Stimulated activated memory B cell treated with anti-CD40 and anti-IgM and Interleukin-4, amounts not matched to agents 10 μg/mL and 1 μg/mL and 100 μg/mL, for 72 hours (primary cell): ENCODE measurements at places on chromosomes 2 and 18.

GRCh38 chr2:145822892-145823534 is 1303.1 kb upstream of the ZEB2 start:
- H3K4me1 ChIP-seq, result no peaks in the 10 kb centered on the region
- no peak overlapping the region for H3K27ac ChIP-seq
- ATAC-seq, result no peak
- no peaks in the 10 kb centered on the region for H3K36me3 ChIP-seq
- no peak overlapping the region for H3K4me3 ChIP-seq

- ATAC-seq, result no peak
- no peak overlapping the region for H3K4me3 ChIP-seq
- H3K36me3 ChIP-seq, result no peaks in the 10 kb centered on the region
- H3K27ac ChIP-seq, result no peak overlapping the region
Measured at GRCh38 chr18:25326361-25326952, 25.5 kb downstream of the ZNF521 start.

DNA sequence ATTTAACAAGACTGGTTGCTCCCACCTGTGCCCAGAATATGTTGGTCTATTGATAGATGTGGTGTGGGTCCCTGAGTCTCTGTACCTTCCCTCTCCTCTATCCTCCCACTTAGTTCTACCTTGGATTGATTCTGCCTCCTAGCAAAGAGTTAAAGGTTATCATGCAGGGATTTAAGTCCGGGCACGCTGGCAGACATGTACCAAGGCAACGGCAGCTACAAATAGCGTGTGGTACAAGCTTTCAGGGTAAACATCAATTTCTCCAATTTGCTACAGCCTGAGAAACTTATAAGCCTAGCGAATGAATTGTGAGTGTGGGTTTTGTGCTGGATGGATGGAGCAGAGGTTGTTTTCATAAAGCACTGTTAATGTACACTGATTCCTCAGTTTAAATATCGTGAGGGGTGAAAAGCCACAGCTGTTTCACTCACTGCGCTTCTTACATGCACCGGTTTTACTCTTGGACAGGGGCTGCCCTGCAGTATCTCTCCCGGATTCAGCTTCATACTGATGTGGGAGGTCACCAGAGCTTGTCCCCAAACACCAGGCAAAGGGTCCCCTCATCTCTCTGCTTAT is 289.8 kb downstream of the ICOS start:
- ATAC-seq, result no peak
- H3K36me3 ChIP-seq, result no peaks in the 10 kb centered on the region
- H3K4me1 ChIP-seq, result no peaks in the 10 kb centered on the region
- H3K4me3 ChIP-seq, result no peak overlapping the region
- no peaks in the 10 kb centered on the region for H3K27me3 ChIP-seq

DNA sequence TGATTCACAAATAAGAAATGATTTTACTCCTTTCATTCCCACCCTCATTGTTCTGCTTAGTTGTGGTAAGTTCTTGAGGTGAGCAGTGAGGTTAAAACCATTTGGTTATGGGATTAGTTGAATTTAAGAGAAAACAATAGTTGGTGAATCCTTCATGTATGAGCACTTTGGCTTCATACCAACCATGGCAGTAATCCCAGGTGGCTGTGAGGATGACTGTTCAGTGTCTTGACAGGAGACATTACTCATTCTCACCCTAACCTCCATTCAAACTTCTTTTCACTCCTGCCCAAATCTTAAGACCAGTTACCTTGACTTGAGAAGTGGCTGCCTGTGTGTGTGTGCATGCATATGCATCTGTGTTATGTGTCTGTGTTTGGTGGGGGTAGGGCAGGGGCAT is 143.1 kb downstream of the SETBP1 start:
- H3K4me3 ChIP-seq, result no peak overlapping the region
- peaks cover 72% of the 10 kb centered on the region for H3K4me1 ChIP-seq
- peaks cover 40% of the 10 kb centered on the region for H3K36me3 ChIP-seq
- H3K27me3 ChIP-seq, result no peaks in the 10 kb centered on the region
- ATAC-seq, result peak; percentile 56

GRCh38 chr2:145652571-145653545 is 1132.9 kb upstream of the ZEB2 start:
- H3K27me3 ChIP-seq, result no peaks in the 10 kb centered on the region
- no peaks in the 10 kb centered on the region for H3K4me1 ChIP-seq
- peak overlapping the region; percentile 32 for H3K27ac ChIP-seq
- no peak for ATAC-seq
- no peaks in the 10 kb centered on the region for H3K36me3 ChIP-seq

- no peaks in the 10 kb centered on the region for H3K4me1 ChIP-seq
- no peak for ATAC-seq
- H3K36me3 ChIP-seq, result no peaks in the 10 kb centered on the region
- no peak overlapping the region for H3K27ac ChIP-seq
- H3K4me3 ChIP-seq, result no peak overlapping the region
Measured at GRCh38 chr2:141630407-141630930, 500.3 kb downstream of the LRP1B start.

DNA sequence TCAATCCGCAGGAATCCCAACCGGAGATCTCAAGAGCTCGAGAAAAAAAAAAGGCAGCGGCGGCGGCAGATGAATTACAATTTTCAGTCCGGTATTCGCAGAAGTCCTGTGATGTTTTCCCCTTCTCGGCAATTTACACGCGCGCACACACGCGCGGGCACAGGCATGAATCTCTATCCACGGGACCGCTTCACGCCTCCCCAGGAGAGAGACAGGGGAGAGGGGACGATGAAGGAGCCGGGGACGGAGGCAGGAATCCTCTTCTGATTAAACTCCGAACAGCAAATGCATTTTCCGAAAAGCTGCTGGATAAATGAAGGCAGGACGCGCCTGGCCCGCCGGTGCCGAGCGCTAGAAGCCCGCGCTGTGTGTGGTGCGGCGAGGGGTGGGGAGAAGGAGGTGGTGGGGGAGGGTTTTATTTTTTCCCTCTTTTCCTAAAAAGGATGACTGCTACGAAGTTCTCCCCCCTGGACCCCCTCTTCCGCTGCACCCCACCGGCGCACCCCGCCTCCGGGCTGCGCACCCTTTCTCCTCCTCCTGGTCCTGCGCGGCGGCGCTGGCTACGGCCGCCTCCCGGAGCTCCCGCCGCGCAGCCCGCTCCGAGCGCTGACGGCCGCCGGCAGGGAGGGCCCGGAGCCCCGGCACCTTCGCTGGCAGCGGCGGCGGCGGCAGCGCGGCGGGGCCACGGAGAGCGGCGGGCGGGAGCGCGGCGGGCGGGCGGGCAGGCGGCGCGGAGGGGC is at the start of gene BCL2:
TSS of gene BCL2 (minus strand) at position 387 of the 740 bp plus-strand sequence.
- H3K4me1 ChIP-seq, result peaks cover 48% of the 10 kb centered on the region
- peaks cover 44% of the 10 kb centered on the region for H3K36me3 ChIP-seq
- peak within 1 kb of the TSS; percentile 99 for H3K4me3 ChIP-seq
- ATAC-seq, result peak; percentile 53
- H3K27me3 ChIP-seq, result no peaks in the 10 kb centered on the region

GRCh38 chr2:197986977-197987376 is 182.6 kb downstream of the PLCL1 start:
- H3K27me3 ChIP-seq, result peaks cover 8% of the 10 kb centered on the region
- no peak overlapping the region for H3K27ac ChIP-seq
- H3K4me3 ChIP-seq, result no peak overlapping the region
- H3K4me1 ChIP-seq, result no peaks in the 10 kb centered on the region
- H3K36me3 ChIP-seq, result no peaks in the 10 kb centered on the region

- H3K27me3 ChIP-seq, result no peaks in the 10 kb centered on the region
- H3K27ac ChIP-seq, result peak overlapping the region; percentile 86
- ATAC-seq, result no peak
- H3K4me1 ChIP-seq, result peaks cover 37% of the 10 kb centered on the region
- H3K4me3 ChIP-seq, result peak overlapping the region; percentile 96
Measured at GRCh38 chr2:232699110-232699509, 2.0 kb downstream of the GIGYF2 start.

- H3K4me3 ChIP-seq, result no peak overlapping the region
- peaks cover 24% of the 10 kb centered on the region for H3K36me3 ChIP-seq
- no peak overlapping the region for H3K27ac ChIP-seq
- ATAC-seq, result no peak
- no peaks in the 10 kb centered on the region for H3K27me3 ChIP-seq
- H3K4me1 ChIP-seq, result no peaks in the 10 kb centered on the region
Measured at GRCh38 chr2:138421971-138422335, 79.6 kb upstream of the SPOPL start.

- H3K4me3 ChIP-seq, result no peak overlapping the region
- H3K4me1 ChIP-seq, result no peaks in the 10 kb centered on the region
- no peak overlapping the region for H3K27ac ChIP-seq
- no peak for ATAC-seq
- H3K36me3 ChIP-seq, result no peaks in the 10 kb centered on the region
Measured at GRCh38 chr2:205407984-205408383, 274.3 kb upstream of the NRP2 start.

- H3K27me3 ChIP-seq, result no peaks in the 10 kb centered on the region
- no peaks in the 10 kb centered on the region for H3K4me1 ChIP-seq
- H3K27ac ChIP-seq, result no peak overlapping the region
- no peaks in the 10 kb centered on the region for H3K36me3 ChIP-seq
- peak; percentile 40 for ATAC-seq
- no peak overlapping the region for H3K4me3 ChIP-seq
Measured at GRCh38 chr2:15984368-15985255, 44.3 kb downstream of the MYCN start.

GRCh38 chr2:113005030-113005509 is at the start of gene IL36A:
Gene IL36A, plus strand, starts transcription at chr2:113005459. Its CDS starts 413 bp downstream, at chr2:113005872.
- no peaks in the 10 kb centered on the region for H3K36me3 ChIP-seq
- H3K27me3 ChIP-seq, result peaks cover 48% of the 10 kb centered on the region
- H3K27ac ChIP-seq, result no peak within 1 kb of the TSS
- no peak for ATAC-seq
- no peak within 1 kb of the TSS for H3K4me3 ChIP-seq

- H3K27me3 ChIP-seq, result no peaks in the 10 kb centered on the region
- H3K4me3 ChIP-seq, result no peak overlapping the region
- H3K27ac ChIP-seq, result no peak overlapping the region
Measured at GRCh38 chr18:60292186-60292585, 80.4 kb downstream of the MC4R start.

GRCh38 chr2:241185961-241186360 is 2.5 kb upstream of the ANO7 start:
- peaks cover 36% of the 10 kb centered on the region for H3K36me3 ChIP-seq
- H3K4me3 ChIP-seq, result no peak overlapping the region
- ATAC-seq, result no peak

DNA sequence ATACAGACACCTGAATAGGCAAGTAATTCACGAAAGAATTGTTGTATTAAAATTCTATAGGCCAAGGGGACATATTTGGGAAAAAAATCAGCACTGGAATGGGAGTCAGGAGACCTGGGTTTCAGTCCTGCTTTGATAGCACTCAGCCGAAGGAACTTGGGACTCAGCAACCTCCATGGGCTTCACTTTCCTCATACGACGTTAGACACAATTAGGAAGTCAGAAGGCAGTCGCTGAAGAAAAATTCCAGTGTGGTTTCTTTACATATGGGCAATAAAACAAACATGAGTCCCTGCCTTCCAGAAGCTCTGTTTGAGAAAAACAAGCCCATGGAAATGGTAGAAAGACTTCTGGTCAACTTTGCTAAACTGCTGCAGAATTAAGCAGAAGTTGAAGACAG is 15.1 kb upstream of the CYRIA start:
- H3K4me3 ChIP-seq, result no peak overlapping the region
- no peak for ATAC-seq
- no peaks in the 10 kb centered on the region for H3K27me3 ChIP-seq
- no peaks in the 10 kb centered on the region for H3K36me3 ChIP-seq

- no peaks in the 10 kb centered on the region for H3K27me3 ChIP-seq
- H3K4me3 ChIP-seq, result no peak overlapping the region
- ATAC-seq, result no peak
Measured at GRCh38 chr18:21700528-21701075, 4.0 kb downstream of the ABHD3 start.

DNA sequence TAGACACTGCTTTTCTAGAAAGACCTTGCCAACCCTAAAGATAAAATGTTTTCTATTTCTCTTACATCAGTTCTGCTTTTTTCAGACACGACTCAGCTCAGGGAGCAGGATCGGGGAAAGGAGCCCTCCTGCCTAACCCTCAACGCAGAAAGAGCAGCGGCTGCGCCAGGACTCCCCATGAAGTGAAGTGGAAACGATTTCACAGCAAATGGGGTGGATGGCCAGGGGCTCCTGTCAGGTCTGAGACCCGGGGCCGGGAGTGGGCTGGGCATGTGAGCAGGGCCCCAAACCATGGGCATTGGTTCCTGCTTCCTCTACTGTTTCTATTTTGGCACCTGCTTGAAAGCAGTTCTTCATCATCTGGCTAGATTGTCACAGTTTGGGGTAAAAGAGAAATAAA is 89.4 kb upstream of the PXDN start:
- no peaks in the 10 kb centered on the region for H3K36me3 ChIP-seq
- H3K27ac ChIP-seq, result no peak overlapping the region
- no peaks in the 10 kb centered on the region for H3K4me1 ChIP-seq
- no peak for ATAC-seq
- H3K4me3 ChIP-seq, result no peak overlapping the region

DNA sequence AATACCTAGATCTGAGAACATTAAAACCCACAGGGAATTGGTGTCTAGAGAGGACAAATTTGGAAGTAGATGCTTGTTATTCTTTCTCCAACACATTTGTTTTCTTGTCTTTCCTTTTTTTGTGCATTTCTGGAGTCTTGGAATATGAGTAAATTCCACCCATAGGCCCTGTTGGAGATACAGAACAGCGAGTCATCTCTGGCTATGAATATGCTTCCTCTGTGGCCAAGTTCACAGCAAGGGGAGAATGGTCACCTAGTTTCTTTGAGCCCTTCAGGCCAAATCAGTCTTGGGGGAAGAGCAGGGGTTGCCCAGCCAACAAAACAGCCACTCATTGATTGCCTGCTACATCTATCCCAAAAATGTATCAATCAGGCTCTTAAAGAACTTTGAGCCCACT is 31.3 kb downstream of the SP140L start:
- H3K27me3 ChIP-seq, result no peaks in the 10 kb centered on the region
- peaks cover 34% of the 10 kb centered on the region for H3K4me1 ChIP-seq
- H3K4me3 ChIP-seq, result no peak overlapping the region
- no peak for ATAC-seq

- no peaks in the 10 kb centered on the region for H3K36me3 ChIP-seq
- no peaks in the 10 kb centered on the region for H3K27me3 ChIP-seq
- H3K4me1 ChIP-seq, result no peaks in the 10 kb centered on the region
- no peak overlapping the region for H3K4me3 ChIP-seq
- no peak overlapping the region for H3K27ac ChIP-seq
- no peak for ATAC-seq
Measured at GRCh38 chr2:139631966-139632365, 851.8 kb upstream of the NXPH2 start.
